ENCODE measurements at places on chromosomes 7 and 10.
A peak's percentile ranks its signal among the peaks of the same experiment; 100 is the strongest.

GRCh38 chr7:157800281-157800680, 463.5 kb downstream of the DNAJB6 start:
- DNase-seq = no peak

DNA sequence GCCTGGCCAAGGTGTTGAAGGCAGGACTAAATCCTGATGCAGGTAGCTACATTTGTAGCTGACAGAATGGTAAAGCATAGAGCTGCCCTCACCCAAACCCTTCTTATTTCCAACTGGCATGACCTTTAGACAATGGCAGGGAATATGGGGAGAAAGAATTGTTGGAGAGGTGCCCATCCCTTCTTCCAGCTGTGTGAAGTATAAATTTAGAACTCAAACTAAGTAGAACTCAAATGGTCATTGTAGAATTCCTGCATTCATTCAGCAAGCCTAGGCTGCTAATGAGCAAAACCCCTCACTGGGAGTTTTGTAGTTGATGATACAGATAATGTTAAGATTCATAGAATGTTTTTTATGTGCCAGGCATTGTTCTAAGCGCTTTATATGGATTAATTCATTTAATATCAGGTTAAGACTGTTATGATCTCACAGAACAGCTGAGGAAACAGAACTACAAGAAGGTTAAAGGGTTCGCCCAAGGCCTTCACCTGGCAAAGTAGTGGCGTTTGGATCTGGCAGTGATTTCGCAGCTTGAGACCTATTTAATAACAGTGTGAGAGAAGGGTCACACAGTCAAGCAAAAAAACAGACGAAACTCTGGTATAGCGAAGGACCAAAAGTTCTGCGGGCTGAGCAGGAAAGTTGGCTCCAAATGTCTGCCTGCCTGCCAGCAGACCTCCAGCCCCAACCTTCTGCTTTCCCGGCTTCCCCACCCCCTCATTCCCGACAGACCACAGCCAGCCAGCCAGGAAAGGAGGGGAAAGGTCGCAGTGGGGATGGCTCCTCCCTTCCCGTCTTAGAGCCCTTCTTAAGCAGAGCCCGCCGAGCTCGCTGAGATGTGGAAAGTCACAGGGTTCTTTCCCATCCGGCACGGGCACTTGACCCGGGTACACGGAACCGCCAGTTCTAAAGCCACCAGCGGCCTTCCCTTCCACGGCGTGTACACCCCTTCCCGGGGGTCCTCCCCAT, 1.6 kb upstream of the HILPDA start:
- no peak for DNase-seq

DNA sequence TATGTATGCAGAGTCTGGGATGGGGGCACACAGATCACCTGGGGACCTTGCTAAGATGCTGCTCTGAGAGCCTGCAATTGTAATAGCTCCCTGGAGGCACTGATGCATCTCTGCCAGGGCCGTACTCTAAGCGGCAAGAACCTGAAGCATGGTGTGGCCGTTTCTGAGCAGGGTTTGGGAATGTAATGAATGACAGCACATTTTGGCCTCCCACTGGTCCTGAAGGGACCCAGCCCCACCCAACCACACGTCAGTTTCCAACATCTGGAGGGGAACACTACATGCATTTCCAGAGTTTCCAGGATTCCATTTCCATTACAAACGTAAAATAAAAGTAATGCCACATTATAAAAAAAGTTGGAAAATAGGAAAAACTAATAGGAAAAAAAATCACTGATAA, 14.0 kb downstream of the ZCCHC24 start:
- DNase-seq = no peak

DNA sequence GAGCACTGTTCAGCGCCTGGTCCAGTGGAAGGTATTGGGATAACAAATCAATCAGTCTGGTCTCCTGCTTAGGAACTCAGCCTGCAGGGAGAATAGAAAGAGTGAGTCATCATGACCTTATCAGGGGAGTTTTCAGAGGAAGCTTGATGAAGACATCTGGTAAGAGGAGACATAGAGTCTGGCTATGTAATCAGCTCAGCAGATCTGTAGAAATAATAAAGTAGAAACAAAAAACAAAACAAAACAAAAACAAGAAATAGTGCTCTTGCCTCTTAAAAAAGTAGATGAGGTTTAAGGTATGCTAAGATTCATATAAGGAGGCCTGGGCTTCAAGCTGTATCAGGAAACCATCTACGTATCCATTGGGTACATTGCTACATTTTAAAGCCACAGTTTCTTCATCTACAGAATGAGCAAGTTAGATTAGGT, 14.4 kb downstream of the TAS2R41 start:
- DNase-seq = no peak

GRCh38 chr10:102230861-102231356, 4.8 kb downstream of the ELOVL3 start:
- DNase-seq = peak; percentile 45

DNA sequence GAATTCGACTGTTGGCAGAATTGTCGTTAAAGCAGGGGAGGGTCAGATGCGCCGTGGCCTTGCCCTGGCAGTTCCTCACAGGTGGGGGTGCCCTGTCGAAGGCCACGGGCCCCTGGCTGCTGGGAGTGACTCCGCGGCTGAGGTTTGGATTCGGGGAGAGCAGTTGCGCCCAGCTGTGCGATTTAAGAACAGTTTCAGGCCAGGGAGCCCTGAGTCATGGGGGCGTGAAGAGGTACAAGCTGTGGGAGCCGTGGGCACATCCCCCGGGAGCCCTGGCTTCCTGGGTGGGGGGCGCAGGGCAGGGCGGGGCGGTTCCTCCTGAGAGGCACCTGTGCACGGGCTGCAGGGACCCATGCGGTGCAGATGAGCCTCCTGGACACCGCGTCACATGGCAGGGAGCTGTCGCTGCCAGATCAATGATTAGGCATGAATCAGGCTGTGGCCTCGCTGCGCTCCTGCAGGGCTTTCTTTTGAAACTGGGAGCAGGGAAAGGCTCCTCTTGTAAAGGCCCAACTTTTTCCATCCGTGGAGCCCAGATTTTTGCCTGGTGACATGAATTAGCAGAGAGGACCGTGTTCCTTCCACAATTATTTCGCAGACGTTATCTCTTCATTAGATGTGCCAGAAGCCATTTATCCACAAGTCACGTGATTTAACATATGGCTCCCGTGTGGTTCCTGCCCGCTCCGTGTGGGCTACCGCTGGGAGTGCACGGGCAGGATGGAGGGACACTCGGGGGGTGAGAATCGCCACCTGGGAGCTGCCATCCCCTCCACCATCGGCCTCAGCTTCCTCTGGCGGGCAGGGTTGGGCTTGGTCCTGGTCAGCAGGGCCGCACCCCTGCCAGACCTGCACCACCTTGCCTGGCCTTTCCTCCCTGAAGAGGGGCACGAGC, 918 bp downstream of the PWWP2B start:
- peak; percentile 33 for DNase-seq

DNA sequence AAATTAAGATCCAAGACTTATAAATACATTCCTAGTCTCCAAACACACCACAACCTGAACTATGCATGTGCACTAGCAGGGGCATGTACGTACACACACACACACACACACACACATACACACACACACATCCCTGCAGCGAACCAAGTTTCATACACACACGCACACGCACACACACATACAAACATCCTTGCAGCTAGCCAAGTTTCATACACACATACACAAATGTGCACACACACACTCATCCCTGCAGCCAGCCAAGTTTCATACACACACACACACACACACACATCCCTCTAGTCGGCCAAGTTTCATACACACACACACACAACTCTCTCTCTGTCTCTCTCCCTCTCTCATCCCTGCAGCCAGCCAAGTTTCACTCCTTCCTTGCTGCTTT, 82.7 kb upstream of the WIPF3 start:
- no peak for DNase-seq

DNA sequence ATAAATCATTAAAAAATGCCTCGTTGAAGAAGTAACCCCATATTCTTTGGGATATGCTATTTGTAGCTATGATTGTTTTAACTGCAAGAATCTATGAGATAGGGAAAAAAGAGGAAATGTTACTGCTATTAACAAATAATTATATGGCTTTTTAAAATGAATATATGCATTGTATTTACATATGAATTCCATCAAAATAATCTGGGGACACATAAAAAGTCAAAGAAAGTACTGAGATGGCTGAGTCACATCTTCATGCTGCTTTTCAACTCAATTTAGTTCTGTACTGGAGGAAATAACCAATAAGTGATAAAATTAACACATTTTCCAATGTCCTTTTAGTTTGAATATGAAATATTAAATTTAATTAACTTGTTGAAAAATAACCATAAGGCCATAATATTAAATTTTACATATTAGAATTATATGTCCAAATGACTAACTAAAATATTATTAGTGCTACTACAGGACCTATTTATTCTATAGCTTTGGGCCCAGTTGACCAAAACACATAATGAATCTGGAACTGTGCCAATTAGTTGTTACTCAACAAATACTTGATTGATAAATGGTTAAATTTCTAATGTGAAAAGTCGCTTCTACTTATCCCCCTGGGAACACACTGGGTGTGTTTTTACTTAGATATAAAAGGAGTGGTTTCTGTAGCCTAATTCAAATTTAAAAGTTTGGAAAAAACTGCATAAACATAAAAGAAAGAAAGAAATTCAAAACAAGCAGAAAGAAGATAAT, 214.6 kb upstream of the PFKP start:
- DNase-seq = no peak

DNA sequence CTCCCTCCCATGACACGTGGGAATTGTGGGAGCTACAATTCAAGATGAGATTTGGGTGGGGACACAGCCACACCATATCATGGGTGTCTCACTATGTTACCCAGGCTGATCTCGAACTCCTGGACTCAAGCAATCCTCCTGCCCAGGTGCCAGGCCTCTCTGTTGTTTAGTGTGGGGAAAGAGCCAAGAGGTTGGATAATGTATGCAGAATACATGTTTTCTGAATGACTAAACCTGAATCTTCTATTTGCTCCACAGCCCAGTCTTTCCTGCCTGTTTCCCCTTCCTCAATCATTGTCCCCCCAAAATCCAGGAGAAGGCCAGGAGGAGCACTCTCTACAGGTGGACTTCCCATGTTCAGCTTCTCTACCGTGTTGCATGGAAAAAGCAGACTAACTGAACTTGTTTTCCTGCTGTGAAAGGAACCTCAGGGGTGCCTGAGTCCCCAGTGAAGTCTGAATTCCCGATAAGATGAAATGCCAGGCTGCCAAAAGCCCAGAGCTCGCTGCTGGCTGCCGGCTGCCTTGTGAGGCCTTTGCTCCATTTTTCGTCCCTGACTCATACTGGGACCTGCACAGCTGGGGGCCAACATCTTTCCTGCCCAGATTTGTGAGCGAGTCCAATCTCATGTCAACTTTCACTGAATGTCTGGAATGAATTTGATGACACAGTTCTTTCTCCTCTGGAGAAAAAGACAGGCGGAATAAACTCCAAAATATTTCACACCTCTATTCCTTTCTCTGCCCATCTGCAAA, 588.0 kb downstream of the CALN1 start:
- DNase-seq = no peak

DNA sequence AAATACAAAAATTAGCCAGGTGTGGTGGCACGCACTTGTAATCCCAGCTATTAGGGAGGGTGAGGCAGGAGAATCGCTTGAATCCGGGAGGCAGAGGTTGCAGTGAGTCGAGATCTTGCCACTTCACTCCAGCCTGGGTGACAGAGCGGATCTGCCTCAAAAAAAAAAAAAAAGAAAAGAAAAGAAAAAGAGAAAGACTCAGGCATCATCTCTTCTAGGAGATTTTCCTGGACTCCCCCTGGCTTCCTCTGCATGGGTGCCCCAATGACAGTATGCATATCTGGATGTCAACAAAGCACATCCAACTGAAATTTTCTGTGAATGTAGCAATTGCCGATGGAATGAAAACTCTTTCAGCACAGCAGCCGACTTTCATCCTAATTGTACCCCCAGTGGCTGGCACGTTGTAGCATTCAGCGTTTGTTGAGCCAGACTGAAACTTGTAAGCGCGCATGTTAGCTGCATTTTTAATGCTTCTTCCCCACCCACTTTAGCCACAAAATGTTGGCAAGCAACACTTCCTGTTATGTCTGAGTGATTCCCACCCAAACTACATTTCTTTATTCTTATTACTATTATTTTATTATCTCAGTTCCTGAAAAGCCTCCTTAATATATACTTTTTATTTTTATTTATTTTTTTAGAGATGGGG, 70.2 kb downstream of the PRTFDC1 start:
- DNase-seq = peak; percentile 41

- no peak for DNase-seq
Observed at GRCh38 chr7:145884716-145885514, 231.7 kb upstream of the CNTNAP2 start.

DNA sequence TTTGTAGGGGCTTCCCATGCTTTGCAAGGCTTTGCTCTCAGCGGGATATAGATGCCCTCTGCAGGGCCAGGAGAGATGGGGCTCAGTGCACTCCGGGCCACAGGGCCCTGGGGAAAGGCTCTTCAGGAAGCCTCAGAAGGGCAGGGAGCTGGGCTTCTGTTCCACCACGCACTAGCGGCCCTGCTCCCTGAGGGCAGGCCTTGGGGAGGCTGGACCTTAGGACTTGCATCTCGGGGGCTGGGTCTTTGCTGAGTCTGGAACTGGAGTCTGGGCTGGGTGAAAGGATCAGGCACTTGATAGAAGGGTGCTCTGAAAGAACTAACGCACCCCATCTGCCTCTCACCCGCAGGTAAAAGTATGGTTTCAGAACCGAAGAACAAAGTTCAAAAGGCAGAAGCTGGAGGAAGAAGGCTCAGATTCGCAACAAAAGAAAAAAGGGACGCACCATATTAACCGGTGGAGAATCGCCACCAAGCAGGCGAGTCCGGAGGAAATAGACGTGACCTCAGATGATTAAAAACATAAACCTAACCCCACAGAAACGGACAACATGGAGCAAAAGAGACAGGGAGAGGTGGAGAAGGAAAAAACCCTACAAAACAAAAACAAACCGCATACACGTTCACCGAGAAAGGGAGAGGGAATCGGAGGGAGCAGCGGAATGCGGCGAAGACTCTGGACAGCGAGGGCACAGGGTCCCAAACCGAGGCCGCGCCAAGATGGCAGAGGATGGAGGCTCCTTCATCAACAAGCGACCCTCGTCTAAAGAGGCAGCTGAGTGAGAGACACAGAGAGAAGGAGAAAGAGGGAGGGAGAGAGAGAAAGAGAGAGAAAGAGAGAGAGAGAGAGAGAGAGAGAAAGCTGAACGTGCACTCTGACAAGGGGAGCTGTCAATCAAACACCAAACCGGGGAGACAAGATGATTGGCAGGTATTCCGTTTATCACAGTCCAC, 5.4 kb downstream of the EMX2 start:
- no peak for DNase-seq

GRCh38 chr7:105429746-105430612, 41.3 kb upstream of the SRPK2 start:
- peak; percentile 50 for DNase-seq

- DNase-seq = no peak
Observed at GRCh38 chr7:15407910-15408309, 153.9 kb downstream of the AGMO start.

- DNase-seq = no peak
Observed at GRCh38 chr7:50272808-50273207, 31.7 kb upstream of the IKZF1 start.

DNA sequence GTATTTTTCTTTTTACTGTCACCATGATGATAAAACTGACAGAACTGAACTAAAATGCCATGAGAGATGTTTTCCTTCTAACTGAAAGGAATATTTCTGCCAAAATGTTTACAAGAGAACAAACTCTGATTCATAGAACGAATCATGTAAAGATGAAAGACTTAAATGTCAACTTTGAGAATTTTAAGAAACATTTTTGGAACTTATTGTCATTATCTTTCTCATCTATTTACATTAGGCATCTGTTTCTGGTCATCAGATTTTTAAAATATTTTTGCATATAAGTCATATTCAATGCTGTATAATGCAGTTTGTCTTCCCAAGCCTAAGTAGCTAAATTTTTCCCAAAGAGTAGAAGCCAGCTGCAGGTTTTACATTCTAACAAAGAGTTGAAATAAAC, 358.5 kb downstream of the TFEC start:
- DNase-seq = no peak

GRCh38 chr7:143287339-143287934, 714 bp upstream of the CASP2 start:
- DNase-seq = no peak

Data from activated CD4-positive, alpha-beta T cell treated with anti-CD3 and anti-CD28 coated beads, Interleukin-2, amount 50 U/mL, for 1 hour (primary cell).